ENCODE measurements at places on chromosomes 4 and X.

GRCh38 chr4:87391576-87392054 is 627 bp upstream of the HSD17B11 start:
- DNase-seq: no peak

DNA sequence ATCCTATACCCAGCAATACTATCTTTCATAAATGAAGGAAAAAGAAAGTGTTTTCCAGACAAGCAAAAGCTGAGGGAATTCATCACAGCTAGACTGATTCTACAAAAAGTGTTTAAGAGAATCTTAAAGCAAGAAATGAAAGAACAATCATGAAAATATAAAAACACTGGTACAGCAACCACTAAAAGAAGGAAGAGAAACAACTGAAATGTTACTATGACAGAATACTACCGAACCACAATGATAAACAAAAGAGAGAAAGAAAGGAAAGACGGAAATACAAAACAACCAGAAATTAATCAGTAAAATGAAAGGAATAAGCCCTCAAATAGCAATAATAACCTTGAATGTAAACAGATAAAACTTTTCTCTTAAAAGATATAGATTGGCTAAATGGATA is 110.8 kb upstream of the AFF2 start:
- no peak for DNase-seq

DNA sequence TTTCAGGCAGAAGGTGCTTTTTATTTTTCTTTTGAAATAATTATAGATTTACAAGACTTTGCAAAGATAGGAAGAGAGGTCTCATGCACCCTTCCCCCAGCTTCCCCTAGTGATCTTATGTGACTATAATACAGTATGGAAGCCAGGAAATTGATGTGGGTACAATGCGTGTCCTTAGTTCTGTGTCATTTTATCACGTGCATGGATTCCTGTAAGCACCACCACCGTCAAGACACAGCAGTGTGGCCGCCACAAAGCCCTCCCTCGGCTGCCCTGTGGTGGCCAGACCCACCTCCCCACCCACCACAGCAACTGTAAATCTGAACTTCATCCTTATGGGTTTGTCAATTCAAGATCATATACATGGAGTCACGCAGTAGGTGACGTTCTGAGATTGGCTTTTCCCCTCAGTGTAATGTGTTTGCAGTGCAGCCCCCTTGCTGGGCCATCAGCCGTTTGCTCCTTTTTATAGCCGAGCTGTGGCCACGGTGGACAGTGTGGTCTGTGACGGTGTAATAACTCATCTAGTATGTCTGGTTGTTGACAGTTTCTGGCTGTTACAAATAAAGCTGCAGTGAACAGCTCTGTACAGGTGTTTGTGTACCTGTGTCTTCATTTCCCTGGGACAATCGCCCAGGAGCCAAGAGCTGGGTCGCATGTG is 10.9 kb upstream of the HTRA3 start:
- DNase-seq: no peak

GRCh38 chrX:30220661-30221060 is 5.3 kb downstream of the MAGEB2 start:
- DNase-seq: no peak

- DNase-seq: no peak
These were observed 1.2 kb downstream of the RASL11B start for GRCh38 chr4:52863324-52863723.

- no peak for DNase-seq
These were observed 118.3 kb upstream of the ETNPPL start for GRCh38 chr4:108881190-108881589.

GRCh38 chrX:145844886-145845285 is 27.3 kb downstream of the SLITRK2 start:
- no peak for DNase-seq

DNA sequence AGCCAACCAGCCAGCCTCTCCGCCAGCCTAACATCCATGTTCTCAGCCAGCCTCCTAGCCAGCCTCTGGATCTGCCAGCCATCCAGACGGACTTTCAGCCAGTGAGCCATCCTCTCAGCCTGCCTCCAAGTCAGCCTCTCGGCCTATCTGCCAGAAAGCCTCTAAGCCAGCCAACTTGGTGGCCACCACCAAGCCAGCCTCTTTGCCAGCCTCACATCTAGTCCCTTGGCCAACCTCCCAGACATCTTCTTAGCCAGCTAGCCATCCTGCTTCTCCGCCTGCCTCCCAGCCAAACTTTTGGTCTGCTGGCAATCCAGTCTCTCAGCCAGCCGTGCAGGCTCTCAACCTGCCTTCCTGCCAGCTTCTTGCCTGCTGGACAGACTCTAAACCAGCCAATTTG is 16.4 kb upstream of the ARAP2 start:
- DNase-seq: no peak

- no peak for DNase-seq
These were observed 51.9 kb upstream of the IRF2 start for GRCh38 chr4:184526228-184526627.

- DNase-seq: no peak
These were observed 7.5 kb downstream of the YY2 start for GRCh38 chrX:21863241-21863640.

GRCh38 chrX:111329370-111329769 is 59.1 kb upstream of the CAPN6 start:
- DNase-seq: no peak

GRCh38 chr4:10866666-10867065 is 182.1 kb upstream of the CLNK start:
- DNase-seq: peak; percentile 6

DNA sequence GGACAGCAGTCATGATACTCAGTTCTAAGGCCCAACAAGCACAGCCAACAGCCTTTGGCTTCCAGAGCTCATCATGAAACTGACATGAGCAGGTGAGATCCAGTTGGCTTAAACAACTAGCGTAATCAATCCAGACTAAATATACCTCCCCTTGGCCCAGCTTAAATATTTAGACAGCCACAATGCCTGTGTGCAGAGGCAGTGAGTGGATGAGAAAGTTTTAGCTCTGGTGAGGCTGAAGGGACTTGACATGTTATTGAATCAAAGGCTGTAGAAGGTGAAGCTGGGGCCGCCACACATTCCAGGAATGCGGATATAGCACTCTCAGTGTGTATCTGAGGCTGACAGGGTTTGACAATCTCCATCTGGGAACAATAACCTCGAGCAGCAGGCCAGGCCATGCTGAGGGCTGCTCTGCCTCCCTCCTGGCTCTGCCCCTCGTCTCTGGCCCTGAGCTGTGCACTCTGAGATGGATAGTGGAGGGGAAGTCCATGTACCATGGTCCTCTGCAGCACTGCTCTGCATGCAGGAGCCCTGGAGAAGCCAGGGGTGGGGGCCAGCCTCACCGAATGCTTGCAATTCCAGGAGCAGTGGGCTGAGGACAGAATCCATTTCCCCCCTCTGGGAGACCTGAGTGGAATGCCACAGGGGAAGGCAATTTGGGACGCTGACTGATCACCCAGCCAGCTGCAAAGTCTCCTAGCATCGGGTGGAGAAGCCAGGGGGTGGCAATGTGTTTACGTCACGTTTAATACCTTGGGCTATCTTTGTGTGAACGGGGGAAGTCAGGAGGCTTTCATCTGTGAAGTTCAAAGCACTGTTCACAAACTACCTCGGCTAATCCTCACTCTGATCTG is 37.3 kb upstream of the RASL11B start:
- DNase-seq: no peak

- no peak for DNase-seq
These were observed 22.1 kb downstream of the PPP1R2C start for GRCh38 chrX:42755815-42756214.

GRCh38 chr4:136088211-136088867 is 1444.0 kb downstream of the PCDH18 start:
- no peak for DNase-seq

- peak; percentile 11 for DNase-seq
These were observed 36.9 kb upstream of the SYTL4 start for GRCh38 chrX:100768679-100769338.

DNA sequence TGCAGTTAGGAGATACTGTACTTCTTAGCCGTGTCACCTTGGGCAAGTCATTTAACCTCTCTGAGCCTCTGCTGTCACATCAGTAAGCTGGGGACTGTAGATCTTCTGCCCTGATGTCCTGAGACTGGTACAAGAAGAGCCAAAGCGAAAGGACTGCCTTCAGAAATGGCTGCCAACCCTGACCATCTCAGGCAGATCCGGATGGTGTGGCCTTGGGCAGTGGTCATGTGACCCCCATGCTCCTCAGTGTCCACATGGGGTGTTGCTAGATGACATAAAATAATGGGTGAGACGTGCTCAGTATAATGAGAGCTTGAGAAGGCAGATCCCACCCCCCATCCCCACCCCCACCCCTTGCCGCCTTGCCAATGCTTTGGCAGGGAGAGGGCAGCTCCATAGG is 60.4 kb upstream of the MTM1 start:
- DNase-seq: no peak

DNA sequence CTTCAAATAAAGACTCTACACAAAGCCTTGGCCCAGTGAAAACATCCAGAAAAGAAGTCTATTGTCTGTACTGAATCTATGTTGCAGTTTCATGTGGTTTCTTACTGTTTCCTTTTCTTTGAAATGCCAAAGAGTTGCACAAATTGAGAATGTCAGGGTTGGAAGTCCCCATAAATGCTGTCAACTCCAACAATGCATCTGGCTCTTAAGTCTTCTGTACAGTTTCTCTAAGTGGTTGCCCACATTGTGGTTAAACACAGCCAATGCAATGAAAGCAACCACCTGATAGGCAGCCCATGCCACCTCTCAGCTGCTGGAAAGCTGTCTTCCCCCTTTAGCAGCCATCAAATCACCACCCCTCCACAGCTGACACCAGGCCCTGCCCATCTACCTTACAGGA is 67.2 kb upstream of the C1GALT1C1 start:
- no peak for DNase-seq

DNA sequence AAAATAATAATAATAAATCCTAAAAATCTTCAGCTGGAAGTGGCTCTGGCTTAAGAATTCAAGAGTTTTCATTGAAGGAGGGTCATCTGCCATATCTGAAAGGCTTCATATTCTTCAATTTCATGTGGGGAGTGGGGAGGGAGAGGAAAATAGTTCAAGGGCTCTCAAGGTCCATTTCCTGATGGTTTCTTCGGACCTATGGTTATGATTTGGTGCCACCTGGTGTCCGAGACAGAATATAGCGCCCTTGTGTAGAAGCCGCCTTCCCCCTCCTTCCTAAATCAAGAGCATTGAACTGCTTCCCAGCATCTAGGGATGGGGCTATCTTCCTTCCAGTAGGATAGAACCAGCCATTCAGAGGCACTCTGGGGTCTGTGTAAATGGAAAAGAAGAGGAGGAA is 34.3 kb downstream of the NLGN3 start:
- DNase-seq: no peak

- DNase-seq: no peak
These were observed 4.0 kb downstream of the FLNA start for GRCh38 chrX:154370300-154371016.

DNA sequence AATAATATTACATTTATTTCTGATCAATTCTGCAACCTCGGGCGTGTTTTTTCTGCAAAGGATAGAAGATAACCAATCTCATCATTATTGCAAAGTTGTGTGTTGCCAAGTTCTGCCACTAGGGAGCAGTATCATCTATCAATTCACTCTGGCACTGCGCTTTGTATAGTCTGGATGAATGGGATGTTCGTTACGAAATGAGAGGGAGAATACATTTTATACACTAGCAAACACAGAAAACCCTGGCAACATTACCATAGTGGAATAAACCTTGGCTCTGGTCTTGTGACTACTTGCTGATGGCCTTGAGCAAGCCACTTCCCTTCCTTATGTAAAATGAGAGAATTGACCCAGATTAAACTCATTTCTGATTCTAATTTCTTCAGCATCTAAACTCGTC is 97.5 kb upstream of the ZNF518B start:
- peak; percentile 18 for DNase-seq

Data from NCI-H2081 treated with DMSO at 0.1 percent for 48 hours (cell line).